ENCODE measurements at places on chromosomes 5 and 9.

- DNase-seq, result no peak
These were observed 6.7 kb downstream of the AP3B1 start for GRCh38 chr5:78287833-78288232.

- no peak for DNase-seq
These were observed 77.0 kb upstream of the ZSWIM6 start for GRCh38 chr5:61254969-61255555.

GRCh38 chr5:14301186-14301585, 158.0 kb downstream of the TRIO start:
- no peak for DNase-seq

DNA sequence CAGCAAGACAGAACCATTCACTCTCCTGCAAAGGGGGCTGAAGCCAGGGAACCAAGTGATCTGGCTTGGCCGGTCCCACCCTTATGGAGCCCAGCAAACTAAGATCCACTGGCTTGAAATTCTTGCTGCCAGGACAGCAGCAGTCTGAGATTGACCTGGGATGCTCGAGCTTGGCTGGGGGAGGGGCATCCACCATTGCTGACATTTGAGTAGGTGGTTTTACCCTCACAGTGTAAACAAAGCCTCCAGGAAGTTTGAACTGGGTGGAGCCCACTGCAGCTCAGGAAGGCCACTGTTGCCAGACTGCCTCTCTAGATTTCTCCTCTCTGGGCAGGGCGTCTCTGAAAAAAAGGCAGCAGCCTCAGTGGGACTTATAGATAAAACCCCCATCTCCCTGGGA, 60.5 kb downstream of the TNFSF8 start:
- DNase-seq, result no peak

- DNase-seq, result no peak
These were observed 139.0 kb downstream of the CACNA1B start for GRCh38 chr9:138016406-138017187.

- DNase-seq, result no peak
These were observed 28.8 kb upstream of the PANK3 start for GRCh38 chr5:168607946-168608345.

DNA sequence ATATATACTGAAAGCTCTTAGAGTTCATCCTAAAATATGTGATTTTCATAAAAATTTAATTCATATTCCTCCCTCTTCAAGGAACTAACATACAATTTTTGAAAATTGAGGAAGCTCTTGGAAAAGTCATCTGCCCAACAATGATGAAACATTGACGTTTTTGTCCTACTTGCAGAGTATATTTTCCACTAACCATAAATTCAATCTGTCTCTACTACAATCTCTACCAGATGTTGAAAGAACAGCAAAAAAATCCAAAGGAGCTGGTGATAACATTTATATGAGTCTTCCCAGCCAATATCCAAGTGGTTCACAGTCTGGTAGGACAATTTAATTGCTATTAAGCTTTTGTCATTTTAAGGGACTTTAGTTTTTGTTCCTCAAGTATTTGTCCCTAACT, 81.1 kb upstream of the NR3C1 start:
- no peak for DNase-seq

DNA sequence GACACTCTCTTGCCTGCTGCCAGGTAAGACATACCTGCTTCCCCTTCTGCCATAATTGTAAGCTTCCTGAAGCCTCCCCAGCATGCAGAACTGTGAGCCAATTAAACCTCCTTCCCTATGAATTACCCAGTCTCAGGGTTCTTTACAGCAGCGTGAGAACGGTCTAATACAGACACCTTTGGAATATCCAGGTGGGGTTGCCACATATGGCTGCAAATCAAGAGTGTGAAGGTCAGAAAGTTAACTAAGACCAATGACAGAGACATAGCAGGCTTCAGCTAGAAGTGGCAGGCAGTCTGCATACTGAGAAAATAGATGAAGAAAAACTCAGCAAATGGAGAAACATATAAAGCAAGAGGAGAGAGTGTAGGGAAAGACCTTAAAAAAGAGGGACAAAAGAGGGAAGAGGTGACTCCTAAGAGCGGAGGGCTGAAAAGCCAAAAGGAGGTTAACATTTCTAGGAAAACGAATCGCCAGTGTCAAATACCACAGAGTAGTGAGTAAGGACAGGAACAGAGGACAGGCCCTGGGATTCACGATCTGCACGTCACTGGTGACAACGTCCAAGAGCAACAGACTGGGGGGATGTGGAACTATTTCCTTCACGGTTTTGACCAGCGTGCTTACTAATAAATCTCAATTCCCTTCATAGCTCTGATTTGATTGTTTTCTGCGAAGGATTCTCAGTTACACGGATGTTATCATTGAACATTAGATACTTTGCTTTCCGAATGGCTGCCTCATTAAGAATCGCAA, 1.7 kb upstream of the ACO1 start:
- DNase-seq, result no peak

- no peak for DNase-seq
These were observed 4.0 kb upstream of the ARSB start for GRCh38 chr5:78989080-78989479.

DNA sequence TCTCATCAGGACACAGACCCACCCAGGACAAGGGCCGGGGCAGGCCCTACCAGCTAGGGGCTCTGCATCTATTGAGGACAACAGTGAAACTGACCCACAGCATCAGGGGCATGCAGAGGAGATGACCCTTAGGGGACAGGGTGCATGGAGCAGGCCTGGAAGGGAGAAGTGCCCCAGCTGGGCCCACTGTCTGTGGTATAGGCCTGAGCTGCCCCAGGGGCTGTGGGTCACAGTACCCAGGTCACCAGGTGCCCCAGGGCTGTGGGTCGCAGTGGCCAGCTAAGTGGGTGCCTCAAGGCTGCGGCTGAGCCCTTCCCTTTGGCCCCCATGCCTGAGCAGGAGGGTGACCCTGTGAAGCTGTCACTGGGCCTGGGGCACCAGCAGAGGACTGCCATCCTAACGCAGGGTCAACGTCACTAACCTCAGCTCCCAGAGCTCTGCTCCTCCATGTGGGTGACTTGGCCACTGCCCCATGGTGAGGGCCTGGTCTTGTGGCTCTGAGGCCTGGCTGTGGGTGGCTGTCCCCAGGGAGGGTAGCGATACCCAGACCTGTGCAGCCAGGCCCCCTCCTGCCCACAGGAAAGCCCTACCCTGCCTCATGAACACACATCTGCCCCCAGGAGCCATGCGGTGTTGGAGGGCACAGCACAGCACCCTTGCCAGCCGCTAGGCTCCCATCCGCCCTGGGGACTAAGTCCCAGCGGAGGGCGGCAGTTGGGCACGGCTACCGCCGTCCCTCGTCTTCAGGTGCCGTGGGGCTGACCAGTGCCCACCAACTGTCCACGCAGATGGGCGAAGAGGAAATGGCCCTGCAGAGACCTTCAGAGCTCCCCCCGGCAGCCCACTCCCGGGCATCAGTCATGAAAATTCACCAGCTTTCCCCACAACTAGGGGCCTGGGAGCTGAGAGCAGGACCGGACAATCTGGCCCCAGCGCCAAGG, 4.9 kb downstream of the EDF1 start:
- no peak for DNase-seq

DNA sequence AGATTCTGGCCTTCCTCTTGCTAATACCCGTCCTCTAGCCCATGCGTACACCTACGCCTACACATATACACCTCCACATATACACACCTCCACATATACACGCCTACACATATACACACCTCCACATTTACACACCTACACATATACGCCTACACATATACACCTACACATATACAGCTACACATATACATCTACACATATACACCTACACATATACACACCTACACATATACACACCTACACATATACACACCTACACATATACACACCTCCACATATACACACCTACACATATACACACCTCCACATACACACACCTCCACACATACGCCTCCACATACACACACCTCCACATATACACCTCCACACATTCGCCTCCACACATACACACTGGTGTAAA, 27.2 kb downstream of the AK3 start:
- DNase-seq, result no peak

DNA sequence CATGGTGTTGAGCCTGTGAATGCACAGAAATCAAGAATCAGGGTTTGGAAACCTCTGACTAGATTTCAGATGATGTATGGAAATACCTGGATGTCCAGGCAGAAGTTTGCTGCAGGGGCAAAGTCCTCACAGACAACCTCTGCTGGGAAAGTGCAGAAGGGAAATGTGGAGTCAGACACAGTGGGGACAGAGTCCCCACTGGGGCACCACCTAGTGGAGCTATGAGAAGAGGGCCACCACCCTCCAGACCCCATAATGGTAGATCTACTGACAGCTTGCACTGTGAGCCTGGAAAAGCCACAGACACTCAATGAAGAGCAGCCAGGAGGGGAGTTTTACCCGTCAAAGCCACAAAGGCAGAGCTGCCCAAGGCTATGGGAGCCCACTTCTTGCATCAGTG, 181.9 kb upstream of the SEMA6A start:
- no peak for DNase-seq

DNA sequence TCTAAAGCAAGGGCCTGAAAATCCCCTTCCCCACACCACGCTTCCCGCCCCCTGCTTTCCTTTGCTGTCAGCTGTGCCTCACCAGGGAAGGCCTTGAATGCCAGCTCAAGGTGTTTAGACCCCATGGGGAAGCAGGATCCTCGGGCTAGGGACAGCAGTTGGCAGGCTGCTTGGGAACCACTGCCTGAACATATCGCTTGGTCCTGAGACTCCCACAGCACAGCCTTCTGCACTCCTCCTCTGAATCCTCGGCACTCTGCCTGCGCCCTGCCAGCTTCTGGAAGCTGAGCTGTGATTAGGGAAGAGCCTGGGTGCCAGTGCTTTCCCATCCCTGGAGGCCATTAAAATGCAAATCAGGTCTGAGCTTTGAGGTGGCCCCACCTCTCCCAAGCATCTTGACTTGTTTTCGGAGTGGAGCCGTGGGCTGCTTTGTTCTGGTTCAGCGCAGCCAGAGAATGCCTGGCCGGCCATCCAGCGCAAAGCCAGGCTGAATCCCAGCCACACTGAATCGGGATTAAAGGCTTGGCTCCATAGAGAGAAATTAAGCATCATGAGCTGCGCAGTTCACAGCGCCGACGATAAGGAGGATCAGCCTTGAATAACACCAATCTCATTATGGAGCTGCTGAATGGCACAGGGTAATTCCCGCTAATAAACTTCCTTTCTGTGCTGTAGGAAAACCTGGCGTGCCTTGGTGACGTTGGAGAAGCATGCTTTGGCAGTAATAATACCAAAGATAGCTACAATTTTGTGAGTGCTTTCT, 40.0 kb downstream of the AMBP start:
- no peak for DNase-seq

- DNase-seq, result no peak
These were observed 477.4 kb upstream of the WWC1 start for GRCh38 chr5:167814040-167814439.

GRCh38 chr9:13718086-13718485, 438.6 kb upstream of the MPDZ start:
- no peak for DNase-seq

GRCh38 chr9:135797507-135798262, 95.7 kb downstream of the KCNT1 start:
- DNase-seq, result peak; percentile 62

DNA sequence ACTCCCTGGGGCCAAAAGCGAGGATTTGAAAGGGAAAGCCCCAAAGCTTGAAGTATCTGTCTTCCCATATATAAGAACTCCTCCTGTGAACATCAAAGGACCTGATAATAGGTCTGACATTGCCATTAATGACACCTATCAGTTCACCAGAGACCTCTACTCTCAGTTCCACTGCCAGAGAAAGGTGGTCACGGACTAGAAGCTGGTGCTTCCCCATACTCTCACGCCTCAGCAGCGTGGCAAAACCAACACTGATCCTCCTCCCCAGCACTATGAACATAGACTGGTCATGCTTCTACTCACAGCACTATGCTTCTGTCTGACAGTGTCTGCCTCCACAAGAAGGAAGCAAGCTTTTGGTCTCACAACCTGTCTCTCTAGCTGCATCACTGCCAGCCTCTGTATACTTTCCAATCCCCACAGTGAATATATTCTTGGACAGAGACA, 37.9 kb downstream of the NRG2 start:
- no peak for DNase-seq

- DNase-seq, result no peak
These were observed 558 bp downstream of the GRPEL2 start for GRCh38 chr5:149345892-149346222.

DNA sequence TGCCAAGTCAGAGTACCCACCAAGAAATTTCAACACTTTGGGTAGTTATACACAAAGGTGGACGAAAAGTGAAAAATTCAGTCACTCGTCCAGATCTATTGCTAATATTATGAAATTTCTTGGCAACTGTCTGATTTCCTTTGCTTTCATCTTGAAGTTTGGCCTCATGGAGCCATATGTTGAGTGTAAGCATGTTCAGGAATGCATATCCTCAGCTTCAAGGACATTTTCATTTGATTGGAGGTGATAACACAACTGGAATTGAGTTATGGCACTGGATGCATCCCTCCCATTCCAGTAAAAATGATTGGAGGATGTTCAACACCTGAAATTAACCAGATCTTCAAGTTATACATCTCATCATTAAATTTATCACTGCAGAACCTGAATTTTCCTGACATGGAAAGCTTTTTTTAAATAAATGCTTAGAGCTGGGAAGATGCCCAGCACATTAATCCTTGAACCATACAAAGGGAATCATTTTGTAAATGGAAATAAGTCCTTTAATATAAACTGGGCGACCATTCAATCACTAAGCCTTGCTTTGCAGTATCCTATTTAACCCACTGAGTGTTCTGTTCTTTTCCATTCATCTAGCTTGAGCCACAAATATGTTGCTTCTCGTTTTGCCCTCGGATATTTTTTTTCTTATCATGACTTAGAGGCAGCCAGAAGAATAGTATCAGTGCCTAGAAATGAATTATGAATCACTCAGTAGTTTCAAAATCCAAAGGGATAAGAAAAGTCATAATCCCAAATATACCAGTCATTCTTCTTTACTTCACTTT, 273.7 kb upstream of the PIK3R1 start:
- DNase-seq, result no peak

- no peak for DNase-seq
These were observed 875.4 kb upstream of the WWC1 start for GRCh38 chr5:167415779-167416746.

DNA sequence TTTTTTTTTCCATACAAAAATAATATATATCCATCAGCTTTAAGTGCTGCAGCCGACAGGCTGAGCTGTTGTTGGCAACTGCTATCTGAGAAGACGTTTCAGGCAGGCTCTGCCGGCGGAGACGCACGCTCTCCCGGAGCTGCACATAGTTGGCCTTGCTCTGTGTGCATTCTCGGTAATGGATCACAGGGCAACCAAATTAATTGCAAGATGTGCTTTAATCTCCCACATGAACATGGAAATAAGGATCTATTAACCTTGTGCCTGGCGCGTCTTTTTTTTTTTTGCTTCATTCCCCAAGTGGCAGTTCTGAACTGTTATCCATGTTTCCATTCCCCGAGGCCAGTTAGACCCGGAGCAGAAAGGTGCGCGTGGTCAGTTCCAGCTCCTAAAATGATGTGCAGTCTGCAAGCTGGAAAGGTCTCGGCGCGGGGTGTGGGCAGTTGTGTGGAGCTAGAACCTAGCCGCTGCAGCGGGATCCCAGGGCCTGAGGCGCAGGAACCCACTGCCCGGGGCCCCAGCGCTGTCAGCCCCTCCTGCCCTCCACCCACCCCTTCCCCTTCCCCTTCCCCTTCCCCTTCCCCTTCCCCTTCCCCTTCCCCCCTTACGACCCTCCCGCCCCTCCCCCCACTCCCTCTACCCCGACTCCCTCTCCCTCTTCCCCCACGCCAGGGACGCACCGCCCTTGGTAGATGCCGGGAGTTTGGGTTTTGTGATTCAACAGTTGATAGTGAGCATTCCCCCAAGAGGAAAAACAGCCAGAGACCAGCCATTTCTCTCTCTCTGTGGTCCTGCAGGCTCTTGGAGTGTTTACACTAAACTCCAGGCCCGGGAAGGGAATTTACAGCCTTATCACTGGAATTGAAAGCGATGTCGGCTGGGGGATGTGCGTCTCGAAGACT, 137.8 kb downstream of the CEP120 start:
- DNase-seq, result no peak

Measured in heart right ventricle (tissue), 16 donors.